ENCODE measurements at places on chromosomes 2 and 18.

GRCh38 chr2:151028691-151029176 is 232.9 kb downstream of the RBM43 start:
- no peak for DNase-seq

DNA sequence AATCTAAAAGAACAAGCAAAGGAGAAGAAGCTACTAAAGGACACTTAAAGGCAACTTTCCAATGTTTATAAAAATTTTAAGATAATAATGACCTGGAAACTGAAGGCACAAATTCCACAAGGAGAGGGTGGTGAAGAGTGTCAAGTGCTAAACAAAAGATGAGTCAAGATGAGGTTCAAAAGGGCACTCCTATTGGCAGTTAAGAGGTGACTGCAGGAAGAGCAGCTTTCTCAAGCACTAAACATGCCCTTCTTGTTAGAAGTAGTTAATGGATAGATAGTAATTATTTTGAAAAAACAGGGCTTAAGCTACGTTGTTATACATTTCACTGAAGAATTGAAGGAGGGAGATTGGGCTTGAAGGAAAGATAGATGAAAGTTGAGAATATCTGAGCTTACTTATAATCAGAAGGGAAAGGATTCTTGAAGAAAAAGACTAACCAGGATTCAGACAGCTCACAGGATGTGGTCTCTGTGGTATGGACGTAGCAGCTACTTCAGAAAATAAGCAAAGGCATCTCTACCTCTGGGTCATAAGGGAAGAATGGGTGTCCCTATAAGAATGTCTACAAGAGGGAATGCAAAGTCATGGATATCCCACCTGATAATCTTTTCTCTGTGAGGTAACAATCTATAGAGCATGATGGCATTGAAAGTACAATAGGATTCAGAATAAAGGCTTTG is 454.7 kb upstream of the SLC39A10 start:
- DNase-seq: no peak

- DNase-seq: no peak
Observed at GRCh38 chr2:68292108-68292710, 27.5 kb downstream of the CNRIP1 start.

GRCh38 chr18:58038063-58038462 is 6.0 kb upstream of the NEDD4L start:
- no peak for DNase-seq

- no peak for DNase-seq
Observed at GRCh38 chr2:70691497-70692140, 76.4 kb downstream of the ADD2 start.

DNA sequence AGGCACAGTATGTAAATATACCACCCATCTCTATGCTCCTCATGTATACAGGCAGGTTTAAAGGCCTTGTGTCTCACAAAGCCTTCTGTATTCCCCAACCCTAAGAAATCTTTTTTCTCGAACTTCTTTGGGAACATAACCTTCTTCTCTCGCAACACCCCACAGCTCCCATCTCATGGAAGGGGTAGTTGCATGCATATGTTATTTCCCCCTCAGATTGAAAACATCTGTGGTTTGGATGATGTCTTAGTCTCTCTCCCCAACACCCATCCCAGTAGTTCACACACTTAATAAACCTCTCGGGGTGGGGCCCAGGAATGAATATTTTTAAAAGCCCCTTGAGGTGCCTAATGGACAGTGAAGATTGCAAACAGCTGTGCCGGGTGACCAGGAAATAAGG is 21.0 kb upstream of the HDAC4 start:
- no peak for DNase-seq

GRCh38 chr2:191148281-191148680 is 2.5 kb downstream of the STAT4 start:
- no peak for DNase-seq

DNA sequence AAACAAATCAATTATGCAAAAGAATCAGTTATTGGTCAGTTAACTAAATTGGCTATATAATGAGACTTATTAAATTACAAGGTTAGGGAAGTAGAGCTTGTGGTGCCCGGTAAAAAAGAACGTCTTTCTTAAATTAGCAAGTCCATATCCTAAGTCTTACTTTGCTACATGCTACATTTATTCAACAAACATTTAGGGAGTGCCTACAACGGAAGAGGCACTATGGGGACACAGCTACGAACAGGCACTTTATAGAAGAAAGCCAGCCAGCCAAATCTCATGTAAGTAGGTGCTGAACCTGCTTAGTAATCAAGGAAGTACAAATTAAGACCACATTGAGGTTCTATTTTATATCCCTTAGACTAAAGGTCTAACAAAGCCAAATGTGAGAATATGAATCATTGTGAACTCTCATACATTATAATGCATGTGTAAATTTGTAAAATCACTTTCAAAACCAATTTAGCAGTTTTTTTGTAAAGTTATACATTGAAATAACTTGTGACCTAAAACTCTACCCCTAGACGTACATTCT is 59.9 kb downstream of the PDK1 start:
- DNase-seq: no peak

- no peak for DNase-seq
Observed at GRCh38 chr18:56678836-56679565, 27.8 kb downstream of the WDR7 start.

- DNase-seq: no peak
Observed at GRCh38 chr2:133972297-133972696, 281.6 kb upstream of the MGAT5 start.

DNA sequence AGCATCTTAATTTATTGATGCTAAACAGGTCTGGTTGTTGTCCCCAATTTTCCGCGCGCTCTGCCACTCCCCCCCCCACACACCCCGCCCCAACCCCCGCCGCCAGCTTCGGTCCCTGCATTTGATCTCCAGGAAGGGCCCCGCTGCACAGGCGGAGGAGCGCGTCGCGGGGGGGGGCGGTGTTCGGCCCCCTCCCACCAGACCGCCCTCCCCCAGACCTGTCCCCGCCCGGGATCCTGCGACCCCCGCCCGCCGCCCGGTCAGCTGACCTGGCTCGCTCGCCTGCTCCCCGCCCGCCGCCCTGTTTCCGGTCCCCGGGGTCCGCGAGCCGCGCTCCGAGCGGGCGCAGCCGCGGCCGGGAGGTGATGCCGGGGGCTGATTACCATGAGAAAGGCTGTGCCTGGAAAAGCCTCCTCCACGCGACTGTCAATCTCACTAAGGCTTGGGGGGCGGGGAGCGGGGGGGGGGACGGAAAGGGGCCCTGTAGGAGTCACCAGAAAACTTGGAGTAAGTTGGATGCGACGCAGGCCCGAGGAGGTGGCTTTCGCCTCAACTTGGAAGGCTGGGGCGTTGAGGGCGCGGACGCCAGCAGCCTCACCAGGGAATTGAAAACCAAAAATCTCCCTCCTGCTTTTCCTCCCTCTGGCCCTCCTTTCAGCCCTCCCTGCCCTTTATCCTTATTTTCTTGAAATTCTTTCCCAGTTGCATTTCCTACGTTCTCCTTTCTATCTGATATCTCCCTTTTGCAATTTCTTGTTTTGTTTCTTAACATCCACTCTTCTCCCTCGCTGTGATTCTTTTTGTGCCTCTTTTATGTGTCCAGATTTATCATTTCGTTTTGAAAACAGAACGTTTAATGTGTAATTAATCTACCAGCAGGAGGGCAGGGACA is 4.4 kb upstream of the ZEB2 start:
- no peak for DNase-seq

DNA sequence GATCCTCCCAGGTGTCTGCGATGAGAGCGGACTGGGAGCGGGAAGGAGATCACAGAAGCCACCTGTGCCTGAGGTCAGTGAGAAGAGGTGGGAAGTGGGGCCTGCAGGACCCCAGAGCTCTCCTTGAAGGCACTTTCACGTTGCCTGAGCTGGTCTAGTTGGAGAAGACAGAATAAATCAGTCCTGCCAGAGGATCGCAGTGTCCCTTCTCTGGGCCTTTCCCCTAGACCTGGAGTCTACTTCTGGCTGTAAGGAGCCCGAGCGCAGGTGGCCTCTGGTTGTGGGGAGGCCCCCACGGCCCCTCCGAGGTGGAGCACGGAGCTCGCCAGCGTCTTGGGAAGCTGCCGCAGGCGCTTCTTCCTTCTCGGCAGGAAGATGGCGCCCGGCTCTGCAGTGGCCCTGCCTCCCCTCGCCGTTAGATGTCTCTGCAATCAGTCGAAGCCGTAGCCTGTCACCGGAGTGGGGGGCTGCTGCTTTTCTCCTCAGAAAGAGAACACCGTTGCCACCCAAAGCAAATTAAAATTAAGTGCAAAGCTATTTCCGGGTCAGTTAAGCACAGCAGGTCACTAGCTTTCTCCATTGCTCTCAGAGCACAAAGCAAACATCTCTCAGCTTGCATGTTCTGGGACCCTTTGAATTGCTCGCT is 212.0 kb upstream of the MYT1L start:
- DNase-seq: no peak

DNA sequence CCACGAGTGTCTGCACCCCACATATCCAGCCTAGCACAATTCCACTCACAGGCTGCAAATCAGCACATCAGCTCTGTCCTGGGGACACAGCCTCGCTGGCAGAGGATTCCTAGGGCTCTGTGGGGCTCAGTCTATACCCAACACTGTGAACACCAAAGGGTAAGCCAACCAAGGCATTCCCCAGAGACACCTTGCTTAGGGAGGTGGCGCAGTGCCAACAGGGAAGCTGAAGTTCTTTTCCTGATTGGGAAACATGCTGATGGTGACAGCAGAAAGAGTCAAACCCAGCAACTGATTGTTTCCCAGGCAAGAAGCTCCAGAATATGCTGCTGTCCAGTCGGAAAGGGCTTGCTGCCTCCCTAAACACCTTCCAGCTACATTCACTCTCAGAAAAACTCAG is 55.8 kb downstream of the TTC32 start:
- no peak for DNase-seq

GRCh38 chr2:63124850-63125249 is 74.2 kb downstream of the OTX1 start:
- DNase-seq: no peak

- DNase-seq: peak; percentile 59
Observed at GRCh38 chr2:23711979-23712755, 214.8 kb downstream of the ATAD2B start.

DNA sequence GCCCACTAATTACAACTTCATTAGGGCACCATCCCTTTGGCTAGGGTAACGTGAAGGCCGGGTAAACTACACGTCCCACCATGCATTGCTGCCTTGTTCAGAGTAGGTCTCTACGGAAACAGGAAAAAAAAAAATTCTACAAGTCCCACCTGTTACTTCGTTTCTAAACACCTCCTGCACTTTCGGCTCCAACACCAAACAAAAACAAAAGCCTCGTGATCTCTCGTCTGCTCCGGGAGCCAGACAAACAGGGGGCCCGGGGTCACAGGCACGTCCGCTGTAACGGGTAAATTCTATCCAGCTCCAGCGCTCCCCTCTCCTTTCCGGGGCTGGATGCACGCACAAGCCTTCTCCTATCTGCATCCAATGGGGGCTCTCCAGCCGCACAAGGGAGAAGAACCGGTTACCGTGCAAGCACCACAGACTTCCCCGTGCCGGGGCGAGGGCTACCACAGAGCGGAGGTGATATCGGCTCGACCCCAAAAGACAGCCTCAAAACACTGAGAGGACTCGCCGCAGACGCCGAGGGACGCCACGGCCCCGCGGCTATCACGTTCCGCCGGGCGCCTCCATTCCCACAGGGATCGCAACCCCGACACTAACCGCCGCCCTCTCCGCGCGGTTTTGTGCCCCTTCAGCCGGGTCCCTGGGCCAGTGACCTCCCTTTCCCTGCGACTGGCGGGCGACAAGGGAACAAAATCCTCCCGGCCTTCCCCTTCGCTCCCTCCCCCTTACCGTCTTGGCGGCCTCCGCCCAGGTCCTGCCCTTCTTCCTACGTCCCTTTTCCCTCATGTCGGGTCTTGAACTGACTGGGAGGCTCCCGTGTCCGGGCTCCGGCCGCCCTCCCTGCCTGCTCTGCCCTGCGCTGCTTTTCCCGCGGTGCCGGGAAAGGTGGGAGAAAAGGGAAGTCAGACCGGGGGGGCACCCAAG is 591 bp downstream of the ASXL2 start:
- no peak for DNase-seq

DNA sequence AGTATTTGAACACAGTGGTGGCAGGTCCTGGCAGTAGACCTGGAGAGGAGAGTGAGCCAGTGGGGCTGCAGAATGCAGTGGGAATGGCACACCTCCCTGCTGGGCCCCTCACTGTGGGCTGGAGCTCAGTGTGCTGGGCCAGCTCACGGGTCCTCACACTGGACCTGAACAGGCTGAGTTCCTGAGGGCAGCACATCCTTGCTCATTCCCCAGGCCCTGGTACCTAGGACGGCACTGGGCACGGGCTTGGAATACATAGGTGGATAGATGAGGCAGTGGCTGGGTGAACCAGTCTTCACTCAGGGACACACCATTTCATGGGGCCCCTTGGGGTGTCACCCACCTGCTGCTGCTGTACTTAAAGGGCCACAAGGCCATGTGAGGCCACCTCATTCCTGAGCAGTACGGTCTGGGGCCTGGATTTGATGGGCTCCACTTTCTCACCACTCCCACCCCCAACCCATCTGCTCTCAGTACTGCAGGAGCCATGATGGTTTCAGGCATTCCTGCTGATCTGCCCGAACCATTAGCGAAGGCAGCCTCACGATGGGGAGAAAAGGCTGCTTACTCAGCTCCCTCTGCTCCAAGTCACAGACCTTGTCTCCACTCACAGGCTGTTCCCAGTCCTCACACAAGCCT is 4.2 kb downstream of the TMEM177 start:
- DNase-seq: no peak

- no peak for DNase-seq
Observed at GRCh38 chr2:10447300-10447894, 730 bp downstream of the ODC1 start.

GRCh38 chr18:37987901-37988300 is 422.3 kb upstream of the CELF4 start:
- DNase-seq: no peak

DNA sequence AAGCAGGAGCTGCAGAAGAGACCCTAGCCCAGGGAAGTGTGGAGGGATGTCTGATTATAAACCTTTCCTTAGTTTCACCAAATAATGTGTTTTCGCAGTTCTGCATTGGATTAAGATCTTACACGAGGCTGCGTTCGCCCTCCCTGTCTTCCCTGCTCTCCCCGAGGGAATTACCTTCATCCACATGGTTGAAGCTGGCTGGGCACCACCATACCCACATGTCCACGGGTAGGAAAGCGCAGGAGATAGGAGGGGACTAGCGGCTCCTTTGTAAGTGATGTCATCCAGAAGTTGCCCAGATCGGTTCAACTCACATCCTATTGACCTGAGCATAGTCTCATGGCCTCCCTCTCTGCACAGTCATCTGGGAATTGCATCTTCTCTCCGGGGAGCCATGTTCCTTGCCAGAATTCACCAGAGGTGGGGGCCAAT is 1.1 kb downstream of the TTL start:
- no peak for DNase-seq
